NCI-H2081 (cell line): ENCODE measurements at places on chromosomes 7 and 10.

DNA sequence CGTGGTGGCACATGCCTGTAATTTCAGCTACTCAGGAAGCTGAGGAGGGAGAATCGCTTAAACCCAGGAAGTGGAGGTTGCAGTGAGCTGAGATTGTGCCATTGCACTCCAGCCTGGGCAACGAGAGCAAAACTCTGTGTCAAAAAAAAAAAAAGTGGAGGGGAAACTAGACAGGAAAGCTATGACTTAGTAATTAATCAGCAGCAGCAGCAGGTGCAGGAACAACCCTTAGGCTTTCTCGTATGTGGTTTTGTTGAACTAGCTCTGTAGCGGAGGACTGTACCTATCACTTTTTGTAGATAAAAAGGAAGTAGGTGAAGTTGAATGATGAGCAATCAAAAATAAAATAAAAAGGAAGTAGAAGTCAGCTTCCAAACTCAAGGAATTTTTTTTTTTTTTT is 76.9 kb upstream of the KMT2C start:
- no peak for DNase-seq

- DNase-seq: no peak
Observed at GRCh38 chr10:96656198-96656577, 64.1 kb downstream of the PIK3AP1 start.

GRCh38 chr10:29635711-29636144 is 957 bp upstream of the SVIL start:
- no peak for DNase-seq

DNA sequence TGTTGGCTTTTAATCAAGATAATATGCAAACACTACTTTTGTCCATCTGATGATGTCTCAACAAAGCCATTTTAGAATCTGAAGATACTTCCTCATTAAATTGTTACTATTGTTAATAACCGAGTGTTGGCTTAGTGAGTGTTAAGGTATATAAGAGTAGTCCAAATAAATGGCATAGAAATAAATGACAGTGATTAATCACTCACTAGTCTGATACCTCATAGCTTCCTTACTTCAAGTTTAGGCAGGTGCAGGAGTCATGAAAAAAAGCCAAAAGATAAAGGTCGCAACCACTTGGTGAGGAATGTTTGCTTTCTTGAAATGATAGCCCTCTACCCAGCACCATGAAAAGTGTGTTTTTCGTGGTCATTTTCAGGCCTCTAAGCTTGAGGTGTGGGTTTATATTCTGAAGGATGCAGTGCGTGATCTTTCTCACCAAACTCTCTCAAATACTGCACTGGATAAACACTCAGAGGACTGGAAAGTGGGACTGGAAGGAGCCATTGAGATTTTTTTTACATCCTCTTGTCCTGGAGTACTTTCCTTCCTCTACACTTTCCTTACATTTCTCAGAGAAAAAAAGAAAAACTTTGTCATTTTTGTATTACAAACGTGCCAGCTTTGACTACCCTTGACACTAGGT is 138.1 kb downstream of the KIAA1217 start:
- DNase-seq: no peak

DNA sequence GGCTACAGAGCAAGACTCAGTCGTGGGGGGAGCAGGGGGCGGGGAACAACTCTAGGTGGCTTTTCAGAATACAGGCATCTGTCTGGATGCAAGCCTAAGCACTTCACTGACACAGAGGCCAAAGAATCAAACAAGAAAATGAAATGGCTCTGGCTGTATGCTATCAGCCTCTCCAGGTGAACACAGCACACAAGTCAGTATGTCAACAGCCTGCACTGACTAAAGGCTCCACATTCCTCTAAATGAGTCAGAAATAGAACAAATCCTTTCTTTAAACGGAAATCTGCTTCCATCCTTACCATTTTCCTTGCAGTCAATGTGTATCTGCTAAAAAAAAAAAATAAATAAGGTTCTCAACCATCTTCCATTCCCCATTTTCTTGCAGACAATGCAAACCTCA is 88.3 kb downstream of the ARMH3 start:
- DNase-seq: no peak

- DNase-seq: no peak
Observed at GRCh38 chr10:21285742-21286331, 239.6 kb downstream of the SKIDA1 start.

- no peak for DNase-seq
Observed at GRCh38 chr10:128296253-128297007, 170.2 kb upstream of the MKI67 start.

- no peak for DNase-seq
Observed at GRCh38 chr10:86303626-86304025, 63.0 kb downstream of the GRID1 start.

DNA sequence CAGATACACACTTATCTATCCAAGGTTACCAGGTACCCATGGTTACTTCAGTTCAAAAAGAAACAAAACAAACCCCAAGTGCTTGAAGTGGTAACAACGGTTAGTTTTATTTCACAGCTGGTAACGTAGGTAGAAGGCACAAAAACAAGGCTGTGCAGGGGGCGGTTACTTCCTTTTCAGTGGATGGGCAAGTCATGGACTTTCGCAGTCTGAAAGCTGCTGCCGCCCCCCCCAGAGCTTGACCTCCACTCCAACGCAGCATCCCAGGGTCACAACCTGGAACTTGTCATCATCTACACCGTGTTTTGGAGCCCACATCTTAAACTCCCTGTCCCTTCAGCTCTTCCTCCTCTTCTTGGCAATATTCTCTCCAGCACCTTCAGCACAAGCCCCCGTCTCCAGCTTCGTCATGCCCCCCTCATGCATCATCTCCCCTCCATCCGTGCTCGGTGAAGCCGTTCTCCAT is 181.2 kb upstream of the ITGB1 start:
- no peak for DNase-seq

- DNase-seq: no peak
Observed at GRCh38 chr10:133489816-133490588, 36.3 kb downstream of the SCART1 start.

DNA sequence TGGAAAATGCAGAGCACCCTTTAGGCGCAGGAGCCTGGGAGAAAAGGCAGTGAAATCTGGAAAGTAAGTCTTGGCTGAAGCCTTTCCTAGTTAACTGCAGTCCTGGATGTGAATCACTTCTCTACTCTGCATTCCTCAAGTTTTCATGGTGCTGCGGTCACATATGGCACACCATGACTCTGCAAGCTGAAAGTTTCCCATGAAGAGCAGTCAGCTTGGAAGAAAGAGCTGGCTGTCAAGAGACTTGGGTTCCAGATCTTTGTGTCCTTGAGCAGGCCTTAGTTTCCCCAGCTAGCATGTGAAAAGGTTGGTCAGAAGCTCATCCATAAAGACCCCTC is 548.3 kb downstream of the SORCS3 start:
- DNase-seq: no peak

GRCh38 chr10:91295346-91295745 is 74.9 kb downstream of the PCGF5 start:
- DNase-seq: no peak

- DNase-seq: no peak
Observed at GRCh38 chr7:28858206-28858605, 99.9 kb downstream of the TRIL start.

DNA sequence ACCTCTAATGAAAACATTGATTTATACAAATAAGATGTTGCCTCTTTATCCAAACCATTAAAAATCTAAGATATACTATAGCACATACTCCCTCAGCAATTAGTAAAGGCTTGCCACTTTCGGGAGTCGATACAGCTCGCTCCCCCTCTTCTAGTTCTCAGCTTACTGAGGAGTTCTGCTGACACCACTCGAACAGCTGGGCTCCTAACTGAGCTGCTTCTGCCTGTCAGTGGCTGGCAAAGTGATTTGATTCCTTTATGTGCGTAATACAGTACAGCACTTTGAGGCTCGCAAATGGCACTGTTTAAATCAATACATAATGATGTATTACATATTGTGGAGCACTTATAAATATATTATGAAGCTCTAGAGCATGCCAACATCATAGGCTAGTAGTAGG is 241.8 kb downstream of the CREB5 start:
- DNase-seq: no peak

GRCh38 chr7:138768241-138768640 is 29.6 kb upstream of the TMEM213 start:
- no peak for DNase-seq

DNA sequence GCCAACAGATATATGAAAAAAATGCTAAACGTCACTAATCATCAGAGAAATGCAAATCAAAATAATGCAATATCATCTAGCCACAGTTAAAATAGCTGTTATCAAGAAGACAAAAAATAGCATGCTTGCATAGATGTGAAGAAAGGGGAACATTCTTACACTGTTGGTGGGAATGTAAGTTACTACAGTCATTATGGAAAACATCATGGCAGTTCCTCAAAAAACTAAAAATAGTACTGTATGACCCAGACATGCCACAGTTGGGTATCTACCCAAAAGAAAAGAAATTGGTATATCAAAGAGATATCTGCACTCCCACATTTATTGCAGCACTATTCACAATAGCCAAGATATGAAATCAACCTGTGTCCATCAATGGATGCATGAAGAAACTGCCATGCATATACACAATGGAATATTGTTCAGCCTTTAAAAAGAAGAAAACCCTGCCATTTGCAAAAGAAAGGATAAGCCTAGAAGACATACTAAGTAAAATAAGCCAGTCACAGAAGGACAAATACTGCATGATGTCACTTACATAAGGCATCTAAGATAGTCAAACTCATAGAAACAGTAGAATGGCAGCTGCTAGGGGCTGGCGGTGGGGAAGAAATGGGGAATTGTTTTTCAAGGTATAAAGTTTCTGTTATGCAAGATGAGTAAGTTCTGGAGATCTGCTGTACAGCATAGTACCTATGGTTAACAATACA is 107.0 kb downstream of the PTPN20 start:
- no peak for DNase-seq

DNA sequence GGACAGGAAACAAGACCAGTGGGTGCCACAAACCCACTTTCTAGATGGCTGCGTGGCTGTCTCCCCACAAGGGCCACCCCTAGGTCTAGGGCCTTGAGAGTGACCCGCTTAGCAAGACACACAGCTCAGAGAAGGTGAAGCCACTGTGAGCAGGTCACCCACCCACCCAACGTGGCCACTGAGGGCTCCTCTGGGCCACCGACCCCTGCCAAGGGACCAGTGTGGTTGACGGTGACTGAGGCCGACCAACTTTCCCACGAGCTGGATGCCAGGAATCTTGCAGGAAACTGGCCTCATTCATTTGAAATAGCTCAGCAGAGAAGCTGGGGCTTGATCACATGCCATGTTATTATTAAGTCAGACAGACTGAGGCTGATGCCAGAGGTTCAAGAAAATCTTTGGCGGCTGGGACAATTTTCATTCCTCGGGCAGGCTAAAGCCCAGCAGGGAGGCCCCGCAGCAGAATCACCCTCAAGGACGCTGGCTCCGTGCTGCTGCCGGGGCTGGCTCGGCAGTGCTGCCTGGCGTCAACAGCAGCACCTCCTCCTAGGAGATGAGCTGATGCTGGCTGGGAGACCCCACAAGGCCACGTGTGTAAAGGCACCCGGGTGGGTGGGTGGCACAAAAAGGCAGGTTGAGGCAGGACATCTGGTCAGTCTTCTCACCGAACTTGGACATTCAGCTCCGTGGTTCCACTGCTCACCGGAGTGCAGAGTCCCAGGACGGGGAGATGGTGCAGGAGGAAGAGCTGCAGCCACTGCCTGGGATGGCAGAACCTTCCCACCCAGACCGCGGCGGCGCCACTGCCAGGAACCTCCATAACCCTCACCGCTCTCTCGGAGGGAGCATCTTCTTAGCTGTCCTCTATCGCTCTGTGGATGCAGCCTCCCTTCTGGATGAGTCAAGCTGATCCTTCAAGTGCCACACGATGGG is 57.8 kb downstream of the ZRANB1 start:
- no peak for DNase-seq

- no peak for DNase-seq
Observed at GRCh38 chr10:13651969-13652720, 65.4 kb downstream of the PRPF18 start.

GRCh38 chr7:70684173-70684572 is 447.8 kb upstream of the GALNT17 start:
- no peak for DNase-seq

GRCh38 chr10:68333440-68334431 is 1.0 kb upstream of the PBLD start:
- DNase-seq: no peak

DNA sequence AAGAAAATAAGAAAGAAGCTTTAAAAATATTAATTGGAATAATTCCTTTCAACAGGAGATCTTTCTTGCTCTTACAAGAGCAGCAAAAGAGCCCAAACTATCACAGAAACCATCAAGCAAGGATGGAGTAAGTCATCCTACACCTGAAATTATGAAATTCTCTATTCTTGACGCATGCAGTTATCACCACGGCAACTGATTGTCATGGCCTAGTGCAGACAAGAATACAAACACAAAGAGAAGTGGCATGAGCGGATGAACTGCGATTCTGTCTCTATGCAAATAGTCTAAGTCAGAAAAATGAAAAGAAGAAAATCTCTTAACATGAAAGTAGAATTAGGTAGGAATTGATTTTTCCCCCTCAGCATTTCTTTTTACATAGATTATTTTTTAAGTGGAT is 54.8 kb upstream of the SLC35B4 start:
- DNase-seq: peak; percentile 39

- DNase-seq: no peak
Observed at GRCh38 chr7:137946011-137946410, 55.9 kb downstream of the CREB3L2 start.

- DNase-seq: no peak
Observed at GRCh38 chr10:127013211-127013656, 108.0 kb downstream of the DOCK1 start.

GRCh38 chr7:24441314-24442027 is 131.8 kb upstream of the PALS2 start:
- no peak for DNase-seq

DNA sequence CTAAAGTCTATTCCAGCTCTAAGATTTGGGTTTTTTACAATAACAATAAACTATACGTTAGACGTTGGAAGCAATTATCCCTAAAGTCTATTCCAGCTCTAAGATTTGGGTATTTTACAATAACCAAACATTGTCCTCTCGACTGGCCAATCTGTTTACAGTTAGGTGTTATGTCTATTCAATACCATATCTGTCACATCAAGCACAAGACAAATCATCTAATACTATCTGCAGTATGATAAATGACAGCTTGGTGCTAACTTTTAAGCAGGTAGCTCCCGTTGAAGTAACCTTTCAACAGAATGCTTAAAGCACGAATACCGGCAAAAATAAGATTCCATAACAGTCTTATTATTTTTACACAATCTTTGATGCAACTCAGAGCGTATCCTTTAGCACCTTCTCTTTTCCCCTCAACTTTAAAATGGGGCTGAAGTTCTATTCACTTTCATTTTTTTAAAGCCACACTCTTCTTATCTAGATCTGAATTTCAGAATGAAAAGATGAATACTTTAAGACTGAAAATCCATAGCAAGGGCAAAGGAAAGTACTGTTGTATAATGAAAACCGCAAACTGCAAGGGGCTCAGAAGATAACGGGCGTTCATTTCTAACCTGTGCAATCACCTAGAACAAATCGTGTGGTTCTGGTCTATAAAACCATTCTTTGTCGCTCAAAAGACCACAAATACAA is 925 bp downstream of the H2AZ2 start:
- DNase-seq: no peak
